Psoas muscle (tissue), 8 donors: ENCODE measurements at places on chromosomes 12 and 14. TPM values are rescaled to one million over a fixed set of nuclear protein-coding genes. Genes with fewer than 3 reads are reported as not detected.

- no peak for DNase-seq
Measured at GRCh38 chr12:1880876-1881275, 37.6 kb downstream of the CACNA2D4 start.

DNA sequence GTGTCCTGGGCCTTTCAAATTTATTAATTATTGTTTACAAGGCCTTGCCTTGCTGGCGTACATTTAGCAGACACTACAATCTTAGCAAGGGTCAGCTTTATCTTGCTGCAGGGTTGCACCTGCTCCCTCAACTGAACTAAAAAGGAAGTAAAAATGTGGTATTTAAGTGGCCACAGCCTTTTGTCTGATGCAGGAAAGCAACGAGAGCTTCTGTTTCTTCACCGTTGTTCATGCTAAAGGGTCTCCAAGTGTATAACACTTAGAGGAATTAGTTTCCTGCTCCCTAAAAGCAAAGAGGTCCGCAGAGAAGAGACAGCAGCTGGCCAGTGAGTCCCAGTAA, 62.8 kb upstream of the EGLN3 start:
- no peak for DNase-seq

- DNase-seq, result peak; percentile 17
Measured at GRCh38 chr14:32934073-32934880, 4.4 kb upstream of the NPAS3 start.

DNA sequence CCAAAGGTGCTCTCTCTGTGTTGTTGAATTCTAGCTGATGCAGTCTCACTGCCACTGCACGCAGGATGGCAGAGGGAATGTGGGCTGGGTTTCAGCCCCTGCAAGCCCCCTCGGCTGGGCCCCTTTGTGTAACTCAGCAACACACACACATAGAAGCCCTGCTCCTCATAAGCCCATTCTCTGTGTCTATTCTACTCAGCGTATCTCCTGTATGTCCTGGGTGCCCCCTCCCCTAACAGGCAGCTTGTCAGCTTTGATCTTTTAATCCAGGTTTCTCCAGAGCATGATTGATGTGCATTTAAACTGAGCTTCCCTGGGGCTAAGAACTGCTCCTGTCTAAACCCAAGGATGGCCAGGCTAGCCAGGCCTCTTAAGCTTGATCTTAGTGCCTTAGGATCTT, 43.0 kb downstream of the SRRM4 start:
- no peak for DNase-seq

DNA sequence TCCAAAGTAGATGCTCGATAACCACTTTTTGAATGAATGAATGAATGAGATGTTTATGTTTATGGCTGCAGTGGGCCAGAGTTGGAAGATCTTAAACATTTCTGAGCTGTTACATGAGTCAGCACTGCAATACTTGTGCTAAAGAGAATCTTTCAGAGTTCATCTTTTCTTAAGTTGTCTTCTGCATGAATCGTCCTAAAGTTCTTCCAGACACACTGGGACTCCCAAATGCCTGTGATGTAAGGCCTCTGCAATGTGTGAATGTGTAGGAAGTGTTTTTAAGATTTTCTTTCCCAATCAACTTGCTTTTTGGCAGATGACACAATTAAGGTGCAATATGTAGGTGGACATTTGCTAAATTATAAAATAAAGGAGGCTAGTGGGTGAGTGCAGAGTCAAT, 50.3 kb upstream of the TRIM9 start:
- no peak for DNase-seq

DNA sequence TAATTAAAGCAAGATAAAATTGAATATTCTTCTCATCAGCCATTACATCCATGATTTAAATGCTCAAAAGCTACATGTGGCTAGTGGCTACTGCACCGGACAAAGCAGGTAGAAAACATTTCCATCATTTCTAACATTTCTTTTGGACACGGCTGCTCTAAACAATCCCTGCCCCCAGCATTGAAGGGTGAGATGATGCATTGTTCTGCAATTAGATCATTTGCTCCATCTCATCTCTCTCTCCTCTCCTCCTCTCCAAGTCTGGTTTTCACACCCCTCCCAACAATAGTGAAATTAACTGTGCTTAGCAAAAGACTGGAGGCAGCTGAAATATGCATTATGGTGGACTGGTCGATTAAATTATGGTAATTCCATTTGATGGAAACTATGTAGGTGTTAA, 288.5 kb downstream of the KSR2 start:
- DNase-seq, result no peak

- no peak for DNase-seq
Measured at GRCh38 chr14:56884617-56885016, 74.3 kb upstream of the OTX2 start.

- no peak for DNase-seq
Measured at GRCh38 chr14:105142651-105143450, 25.7 kb downstream of the JAG2 start.

DNA sequence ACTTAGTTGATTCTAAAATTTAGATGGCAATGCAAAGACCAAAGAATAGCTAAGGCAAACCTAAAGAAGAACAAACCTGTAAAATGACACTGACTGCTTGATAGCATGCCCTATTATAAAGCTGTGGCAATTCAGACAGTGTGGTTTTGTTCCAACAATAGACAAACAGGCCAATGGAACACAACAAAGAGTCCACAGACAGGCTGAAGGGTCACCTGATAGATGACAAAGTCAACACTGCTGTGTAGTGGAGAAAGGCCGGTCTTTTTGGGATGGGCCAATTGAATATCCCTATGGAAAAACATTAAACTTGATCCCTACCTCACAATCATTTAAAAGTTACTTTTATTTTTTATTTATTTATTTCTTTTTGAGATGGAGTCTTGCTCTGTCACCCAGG, 33.8 kb upstream of the SLC25A3 start:
- DNase-seq, result no peak

GRCh38 chr12:50051101-50051806, 6.1 kb upstream of the ASIC1 start:
- DNase-seq, result no peak

DNA sequence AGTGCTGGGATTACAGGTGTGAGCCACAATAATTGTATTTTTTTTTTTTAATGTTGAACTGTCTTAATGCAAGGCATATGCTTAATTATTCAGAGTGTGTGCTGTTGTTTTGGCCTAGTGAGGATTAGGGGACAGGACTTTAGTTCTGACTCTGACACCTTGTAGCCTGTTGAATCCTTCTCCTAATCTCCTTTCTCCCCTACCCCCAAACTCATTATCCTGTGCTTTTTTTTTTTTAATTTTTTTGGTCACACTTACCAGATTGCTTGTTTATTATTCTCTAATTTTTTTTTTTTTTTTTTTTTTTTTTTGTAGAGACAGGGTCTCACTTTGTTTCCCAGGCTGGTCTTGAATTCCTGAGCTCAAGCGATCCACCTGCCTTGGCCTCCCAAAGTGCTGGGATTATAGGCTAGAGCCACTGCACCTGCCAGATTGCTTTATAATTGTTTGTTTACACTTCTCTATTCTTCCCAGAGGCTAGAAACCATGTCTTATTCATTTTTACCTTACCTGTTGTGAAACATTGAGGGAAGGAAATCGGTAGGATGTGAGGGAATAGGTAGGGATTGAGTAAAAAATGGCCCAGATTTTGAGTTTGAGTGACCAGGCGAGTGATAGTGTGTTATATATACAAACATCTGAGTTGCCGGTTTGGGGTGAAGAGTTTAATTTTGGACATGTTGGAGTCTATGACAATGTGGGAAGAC, 32.2 kb downstream of the DIP2B start:
- DNase-seq, result no peak

DNA sequence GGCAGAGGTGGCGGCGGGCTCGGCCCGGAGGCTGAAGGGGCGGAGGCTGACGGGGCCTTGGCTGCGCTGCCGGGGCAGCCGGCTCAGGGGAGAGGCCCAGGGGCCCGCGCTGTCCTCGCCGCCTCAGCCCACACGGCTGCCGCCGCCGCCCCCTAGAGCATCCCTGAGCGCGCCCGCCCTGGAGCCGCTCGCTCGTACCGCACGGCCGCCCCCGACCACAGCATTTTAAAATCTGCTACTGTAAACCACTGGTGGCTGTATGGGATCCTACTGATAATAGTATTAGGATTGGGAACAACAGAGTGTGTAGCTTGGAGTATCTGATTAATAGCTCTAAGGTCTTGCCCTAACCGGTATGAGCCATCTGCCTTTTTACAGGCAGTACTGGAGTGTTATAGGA, 22.2 kb upstream of the EDDM3A start:
- no peak for DNase-seq

GRCh38 chr14:96130391-96130790, 74.2 kb upstream of the BDKRB2 start:
- no peak for DNase-seq

DNA sequence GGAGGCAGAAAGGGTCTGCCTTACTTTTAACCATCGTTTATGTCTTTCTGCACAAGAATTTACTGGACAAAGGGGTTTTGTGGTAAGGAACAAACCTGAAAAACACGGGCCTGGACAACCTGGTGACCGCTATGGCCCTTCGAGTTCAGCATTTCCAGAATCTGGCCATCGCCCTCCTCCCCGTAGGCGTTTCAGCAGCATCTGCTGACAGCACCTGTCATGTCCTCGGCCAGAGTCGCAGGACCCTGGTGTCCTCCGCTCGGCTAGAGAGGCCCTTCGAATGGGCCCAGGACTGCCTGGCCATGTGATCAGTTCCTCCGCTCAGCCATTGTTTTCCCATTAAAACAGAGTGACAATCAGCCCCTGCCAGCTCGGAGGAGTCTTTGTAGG, 142.8 kb upstream of the FKBP4 start:
- DNase-seq, result no peak

GRCh38 chr12:30420561-30420960, 275.1 kb downstream of the IPO8 start:
- no peak for DNase-seq

DNA sequence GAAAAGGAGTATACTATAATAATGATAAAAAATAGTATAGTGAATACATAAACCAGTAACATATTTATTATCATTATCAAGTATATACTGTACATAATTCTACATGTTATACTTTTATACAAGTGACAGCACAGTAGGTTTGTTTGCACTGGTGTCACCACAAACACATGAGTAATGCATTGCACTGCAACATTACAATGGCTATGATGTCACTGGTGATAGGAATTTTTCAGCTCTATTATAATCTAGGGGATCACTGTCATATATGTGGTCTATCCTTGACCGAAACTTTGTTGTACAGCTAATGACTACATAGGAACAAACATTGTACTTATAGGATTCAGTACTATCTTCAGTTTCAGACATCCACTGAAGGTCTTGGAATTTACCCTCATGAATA, 165.8 kb upstream of the SYT1 start:
- no peak for DNase-seq

- no peak for DNase-seq
Measured at GRCh38 chr12:52631264-52631663, 12.9 kb upstream of the KRT73 start.

- DNase-seq, result no peak
Measured at GRCh38 chr12:110269622-110270124, 11.4 kb upstream of the ATP2A2 start.

DNA sequence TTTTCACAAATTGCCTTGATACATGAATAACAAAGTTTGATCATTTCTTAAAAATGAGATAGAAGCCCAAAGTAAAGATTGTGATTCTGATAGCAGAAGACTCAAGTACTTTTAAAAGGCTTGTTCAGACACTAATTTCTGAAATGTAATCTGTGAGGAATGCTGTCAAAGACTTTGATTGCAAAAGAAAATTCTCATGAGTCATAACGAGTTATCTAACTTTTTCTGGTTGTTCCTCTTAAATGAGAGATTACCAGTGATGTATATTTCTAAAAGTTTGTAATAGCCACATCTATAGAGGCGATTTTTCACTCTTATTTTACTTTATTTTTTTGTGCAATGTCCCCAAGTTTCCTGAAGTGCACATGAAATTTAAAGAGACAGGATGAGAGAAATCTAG, 7.0 kb downstream of the PYGL start:
- no peak for DNase-seq

GAPDH gene
- 10,782 TPM for total RNA-seq

CNIH1 gene
- total RNA-seq, result 57.8 TPM

PRICKLE1 gene
- total RNA-seq, result 2.3 TPM

PNP gene
- 13.3 TPM for total RNA-seq

LRTM2 gene
- not detected for total RNA-seq

KRT3 gene
- total RNA-seq, result not detected

CPNE6 gene
- total RNA-seq, result not detected

ACOT4 gene
- total RNA-seq, result 0.60 TPM

KLRG1 gene
- total RNA-seq, result 1.8 TPM

PTPN6 gene
- total RNA-seq, result 4.2 TPM

FAM181A gene
- not detected for total RNA-seq

PRH2 gene
- total RNA-seq, result not detected

NTF3 gene
- 0.62 TPM for total RNA-seq

YBX3 gene
- 4,997 TPM for total RNA-seq

KERA gene
- total RNA-seq, result not detected

KRT74 gene
- total RNA-seq, result not detected

FGF23 gene
- not detected for total RNA-seq

PAPLN gene
- 0.57 TPM for total RNA-seq

SLC41A2 gene
- total RNA-seq, result 0.76 TPM

SUSD6 gene
- 22.6 TPM for total RNA-seq

CBLN3 gene
- 0.66 TPM for total RNA-seq
